ENCODE measurements at places on chromosomes 2 and 18. TPM values are rescaled to one million over a fixed set of nuclear protein-coding genes. Genes with fewer than 3 reads are reported as not detected.

DNA sequence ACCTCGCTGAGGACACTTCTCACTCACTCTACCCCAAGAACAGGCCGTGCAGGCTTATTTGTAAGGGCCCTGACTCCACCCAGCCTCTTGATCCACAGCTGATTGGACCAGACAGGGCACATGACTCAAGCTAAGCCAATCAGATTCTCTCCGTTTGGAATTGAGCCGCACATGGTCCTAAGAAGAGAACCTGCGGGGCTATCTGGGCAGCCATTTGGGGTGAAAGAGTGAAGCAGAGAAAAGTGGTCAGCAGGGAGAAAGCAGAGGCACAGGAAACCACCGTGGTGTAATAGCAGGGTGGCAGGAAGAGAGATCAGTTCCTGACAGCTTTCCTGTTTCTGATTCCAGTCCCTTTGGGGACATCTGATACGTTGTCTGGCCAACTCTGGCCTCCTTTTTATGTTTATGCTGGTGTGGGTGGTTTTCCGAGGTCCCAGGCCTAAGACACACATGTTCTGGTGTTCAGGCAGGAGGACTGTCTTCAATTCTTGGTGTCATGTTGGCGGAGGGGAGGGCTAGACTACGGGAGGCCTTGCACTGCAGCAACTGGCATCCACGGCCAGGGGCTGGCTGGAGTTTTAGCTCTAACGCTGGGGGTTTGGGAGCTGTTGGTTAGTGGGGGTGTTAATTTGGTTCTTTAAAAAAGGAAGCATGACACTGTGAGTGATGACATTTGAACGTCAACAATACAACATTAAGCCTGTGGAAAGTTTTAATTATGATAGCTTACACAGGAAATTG is 26.1 kb upstream of the SPTBN1 start:
- peaks cover 9% of the 10 kb centered on the region for H3K4me1 ChIP-seq
- H3K36me3 ChIP-seq, result no peaks in the 10 kb centered on the region
- H3K27me3 ChIP-seq, result no peaks in the 10 kb centered on the region
- H3K27ac ChIP-seq, result peak overlapping the region; percentile 58

DNA sequence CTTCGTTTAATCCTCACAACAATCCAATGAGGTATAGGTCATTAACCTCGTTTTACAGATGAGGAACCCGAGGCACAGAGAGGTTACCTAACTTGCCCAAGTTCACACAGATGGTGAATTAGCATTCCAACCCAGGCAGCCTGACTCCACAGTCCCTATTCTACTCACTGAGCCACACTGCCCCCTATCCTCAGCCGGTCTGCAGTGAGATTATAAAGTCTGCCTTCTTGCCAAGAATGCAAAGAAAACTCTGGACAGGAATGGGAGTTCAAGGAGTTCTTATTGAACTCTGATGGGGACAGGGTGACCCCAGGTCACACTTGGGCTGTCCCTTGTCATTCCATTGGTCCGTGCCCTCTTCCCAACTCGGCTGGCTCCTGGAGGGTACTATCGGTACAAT is 118.1 kb upstream of the MSH6 start:
- H3K4me1 ChIP-seq, result no peaks in the 10 kb centered on the region
- DNase-seq, result no peak
- H3K27ac ChIP-seq, result no peak overlapping the region
- no peak overlapping the region for H3K4me3 ChIP-seq
- no peaks in the 10 kb centered on the region for H3K27me3 ChIP-seq
- no peaks in the 10 kb centered on the region for H3K36me3 ChIP-seq

DNA sequence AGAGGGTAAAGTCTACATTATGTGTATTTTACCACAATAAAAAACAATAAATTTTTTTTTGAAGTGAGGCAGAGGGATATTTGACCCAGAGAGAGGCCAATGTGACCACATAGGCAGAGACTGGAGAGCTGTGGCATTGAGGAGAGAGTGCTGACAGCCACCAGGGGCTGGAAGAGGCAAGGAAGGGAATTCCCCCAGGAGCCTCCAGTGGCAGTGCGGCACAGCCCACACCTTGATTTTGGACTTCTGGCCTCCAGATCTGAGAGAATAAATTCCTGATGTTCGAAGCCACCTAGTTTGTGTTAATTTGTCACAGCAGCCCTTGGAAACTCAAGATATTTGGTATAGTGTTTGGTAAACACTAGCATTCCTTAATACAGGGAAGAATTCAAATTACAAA is 22.7 kb downstream of the ANKRD29 start:
- H3K27me3 ChIP-seq, result no peaks in the 10 kb centered on the region
- no peaks in the 10 kb centered on the region for H3K36me3 ChIP-seq

- H3K27me3 ChIP-seq, result peaks cover 18% of the 10 kb centered on the region
- no peak overlapping the region for H3K27ac ChIP-seq
- no peak for DNase-seq
- no peak overlapping the region for H3K4me3 ChIP-seq
Observed at GRCh38 chr2:240460781-240461431, 25.4 kb downstream of the GPC1 start.

GRCh38 chr2:190815226-190815625 is 65.4 kb upstream of the GLS start:
- H3K27ac ChIP-seq, result no peak overlapping the region
- DNase-seq, result no peak
- H3K4me3 ChIP-seq, result no peak overlapping the region
- H3K27me3 ChIP-seq, result no peaks in the 10 kb centered on the region

- no peak overlapping the region for H3K4me3 ChIP-seq
- H3K4me1 ChIP-seq, result peaks cover 40% of the 10 kb centered on the region
- DNase-seq, result no peak
- H3K27ac ChIP-seq, result peak overlapping the region; percentile 75
Observed at GRCh38 chr18:54776282-54776977, 51.8 kb upstream of the RAB27B start.

- H3K36me3 ChIP-seq, result no peaks in the 10 kb centered on the region
- no peak overlapping the region for H3K4me3 ChIP-seq
- no peaks in the 10 kb centered on the region for H3K4me1 ChIP-seq
- no peak overlapping the region for H3K27ac ChIP-seq
- no peaks in the 10 kb centered on the region for H3K27me3 ChIP-seq
Observed at GRCh38 chr2:137706786-137707613, 257.3 kb upstream of the HNMT start.

DNA sequence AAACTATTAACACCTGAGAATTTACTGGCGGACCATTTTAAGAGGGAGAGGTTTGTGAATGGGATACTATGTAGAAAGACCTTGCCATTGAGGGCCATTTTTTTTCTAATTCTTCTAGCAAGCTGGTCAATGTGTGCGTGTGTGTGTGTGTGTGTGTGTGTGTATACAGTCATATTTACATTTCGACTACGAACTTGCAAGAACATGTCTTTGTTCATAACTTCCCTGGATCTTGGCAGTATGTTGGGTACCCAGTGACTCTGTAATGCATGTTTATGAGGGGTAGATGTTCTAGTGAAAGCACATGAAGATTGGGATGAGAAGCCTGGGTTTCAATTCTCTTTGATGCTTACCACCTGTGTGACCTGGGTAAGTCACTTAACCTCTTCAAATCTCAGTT is 133.6 kb downstream of the UBE2E3 start:
- H3K27me3 ChIP-seq, result no peaks in the 10 kb centered on the region
- H3K4me3 ChIP-seq, result no peak overlapping the region
- no peaks in the 10 kb centered on the region for H3K4me1 ChIP-seq

GRCh38 chr18:44067186-44067585 is 613.5 kb upstream of the SETBP1 start:
- no peaks in the 10 kb centered on the region for H3K36me3 ChIP-seq
- H3K4me3 ChIP-seq, result no peak overlapping the region
- no peaks in the 10 kb centered on the region for H3K4me1 ChIP-seq
- no peak overlapping the region for H3K27ac ChIP-seq

The WDR33 gene
- 11.7 TPM for total RNA-seq

The LNPK gene
- total RNA-seq, result 13.3 TPM

The DSC1 gene
- not detected for total RNA-seq

All from stomach (tissue), 19 donors.